ENCODE measurements at places on chromosomes 6 and 20.

- peak; percentile 37 for DNase-seq
Measured at GRCh38 chr20:20224806-20225205, 143.1 kb upstream of the INSM1 start.

- no peak for DNase-seq
Measured at GRCh38 chr20:1127840-1128239, 9.4 kb downstream of the PSMF1 start.

GRCh38 chr6:16922282-16922681, 161.0 kb upstream of the ATXN1 start:
- DNase-seq = no peak

DNA sequence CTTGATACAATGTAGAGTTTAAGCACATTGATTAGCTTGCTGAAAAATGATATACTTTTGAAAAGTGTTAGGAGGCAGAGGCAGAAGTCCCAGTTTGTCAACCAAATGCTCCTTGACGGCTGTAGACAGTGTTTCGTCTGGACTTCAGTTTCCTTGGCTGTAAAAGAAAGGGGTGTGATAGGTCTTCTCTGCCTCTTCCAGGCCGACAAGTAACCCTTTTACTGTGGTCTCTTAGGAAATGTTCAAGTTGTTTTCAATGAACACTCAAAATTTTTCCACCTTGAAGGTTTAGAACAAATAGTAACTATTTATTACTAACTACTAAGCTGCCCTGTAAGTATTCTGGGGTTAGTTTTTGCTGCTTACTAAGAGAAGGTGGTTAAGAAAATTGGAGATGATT, 122.4 kb downstream of the IRF4 start:
- DNase-seq = no peak

DNA sequence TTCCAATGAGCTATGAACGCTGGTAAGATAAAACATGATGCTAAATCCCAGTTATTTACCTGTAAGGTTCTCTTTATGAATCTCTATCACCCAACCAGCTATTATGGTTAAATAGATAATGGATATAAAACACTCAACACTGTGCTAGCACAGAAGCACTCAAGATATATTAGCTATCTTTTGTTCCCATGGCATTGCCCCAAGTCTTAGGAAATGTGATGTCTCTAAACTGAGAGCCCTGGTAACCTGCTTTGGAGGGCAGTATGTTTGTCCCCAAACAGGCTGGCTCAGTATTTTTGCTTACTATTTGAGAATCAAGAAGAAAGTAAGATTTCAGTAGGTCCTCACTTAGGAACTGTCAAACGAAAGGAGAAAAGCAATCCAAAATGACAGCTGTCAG, 90.5 kb downstream of the BTBD9 start:
- DNase-seq = no peak

DNA sequence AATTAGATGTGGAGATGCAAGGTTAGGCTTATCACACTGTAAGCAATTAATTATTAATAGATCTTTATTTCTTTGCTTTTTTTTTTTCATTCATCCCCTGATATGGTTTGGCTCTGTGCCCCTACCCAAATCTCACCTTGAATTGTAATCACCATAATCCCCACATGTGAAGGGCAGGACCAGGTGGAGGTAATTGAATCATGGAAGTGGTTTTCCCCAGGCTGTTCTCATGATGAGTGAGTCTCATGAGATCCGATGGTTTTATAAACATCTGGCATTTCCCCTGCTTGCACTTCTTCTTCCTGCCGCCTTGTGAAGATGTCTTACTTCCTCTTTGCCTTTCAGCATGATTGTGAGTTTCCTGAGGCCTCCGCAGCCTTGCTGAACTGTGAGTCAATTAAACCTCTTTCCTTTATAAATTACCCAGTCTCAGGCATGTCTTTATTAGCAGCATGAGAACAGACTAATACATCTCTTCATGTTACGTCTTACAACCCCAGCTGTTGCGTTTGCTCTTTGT, 333.8 kb downstream of the CDH26 start:
- no peak for DNase-seq

GRCh38 chr20:37077009-37077408, 18.8 kb downstream of the RBL1 start:
- DNase-seq = no peak

GRCh38 chr6:43455531-43456428, at the start of gene DLK2:
Gene DLK2 (minus strand): TSS chr6:43455548. CDS start chr6:43454825, 723 bp downstream.
- DNase-seq = no peak

- no peak for DNase-seq
Measured at GRCh38 chr6:169589699-169590257, 112.1 kb downstream of the WDR27 start.

- DNase-seq = no peak
Measured at GRCh38 chr20:49814057-49814694, 1.5 kb downstream of the SLC9A8 start.

DNA sequence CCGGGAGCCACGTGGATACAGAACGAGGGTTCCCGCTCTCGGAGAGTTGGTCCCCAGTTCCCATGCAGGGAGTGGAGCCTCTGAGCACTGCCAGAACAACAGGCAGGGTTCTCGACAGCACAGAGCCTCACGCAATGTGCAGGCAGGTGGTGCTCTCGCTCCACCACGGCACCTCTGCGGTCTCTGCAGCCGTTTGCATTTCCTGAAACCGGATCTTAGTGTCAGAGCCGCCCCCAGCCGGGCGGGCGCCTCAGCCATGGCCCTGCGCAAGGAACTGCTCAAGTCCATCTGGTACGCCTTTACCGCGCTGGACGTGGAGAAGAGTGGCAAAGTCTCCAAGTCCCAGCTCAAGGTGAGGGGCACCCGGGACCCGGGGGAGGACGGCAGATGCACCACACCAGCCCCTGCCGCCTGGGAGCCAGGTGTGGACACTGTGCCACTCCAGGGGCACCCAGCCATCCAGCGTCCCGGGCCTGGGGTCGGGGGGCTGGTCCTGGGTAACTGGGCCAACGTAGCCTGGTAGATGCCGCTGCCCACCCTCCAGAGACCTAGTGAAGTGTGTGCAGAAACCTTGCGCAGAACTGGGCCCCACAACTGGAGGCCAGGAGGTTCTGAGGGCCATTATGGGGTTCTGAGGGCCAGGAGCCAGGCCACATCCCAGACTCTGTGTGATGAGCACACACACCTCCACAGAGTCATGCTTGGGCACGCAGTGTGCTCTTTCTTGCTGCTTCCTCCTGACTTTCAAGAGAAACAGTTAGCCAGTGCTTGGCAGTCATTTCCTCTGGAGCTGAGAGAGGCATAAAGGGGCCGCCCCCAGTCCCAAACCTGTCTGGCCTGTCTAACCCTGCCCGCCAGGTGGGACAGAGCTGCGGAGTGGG, at the start of gene DEF6:
DEF6 (plus strand) TSS at position 218 of the 881 bp plus-strand sequence; CDS start at position 257, 39 bp downstream.
- DNase-seq = peak; percentile 46

DNA sequence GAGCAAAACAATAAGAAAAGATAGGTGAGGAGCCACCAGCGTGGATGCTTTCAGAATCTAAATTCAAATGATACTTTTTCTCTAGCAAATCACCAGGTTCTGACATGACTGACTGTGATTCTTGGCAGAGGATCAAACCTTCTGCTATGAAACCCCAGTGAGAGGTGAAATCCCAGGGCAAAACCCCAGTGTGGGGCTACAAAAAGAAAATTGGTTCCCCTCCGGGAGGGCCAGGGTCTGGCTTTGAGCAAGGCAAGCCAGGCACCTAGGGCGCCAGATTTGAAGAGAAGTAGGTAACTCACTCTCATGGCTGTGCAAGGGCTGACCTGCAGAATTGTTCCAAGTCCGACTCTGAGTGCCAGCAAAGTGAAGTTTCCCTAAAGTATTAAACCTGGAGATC, 20.2 kb upstream of the RALGAPA2 start:
- DNase-seq = no peak

DNA sequence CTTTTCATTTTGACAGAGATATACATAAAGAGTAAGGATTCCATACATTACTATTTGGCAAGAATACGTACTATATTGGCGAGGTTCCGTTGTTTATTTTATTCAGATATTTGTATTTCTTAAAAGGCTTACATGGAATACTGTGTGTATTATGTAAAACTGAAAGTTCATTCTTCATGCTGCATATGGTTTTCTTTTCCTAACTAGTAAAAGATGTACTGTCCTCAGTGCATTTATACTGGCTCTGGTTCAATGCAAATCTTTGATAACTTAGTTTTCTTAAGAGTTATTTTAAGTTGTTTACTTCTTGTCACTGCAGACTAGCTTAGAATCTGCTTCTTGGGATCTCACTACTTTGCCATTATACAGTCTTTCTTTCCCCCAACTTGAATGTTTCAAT, 42.0 kb downstream of the ADGRB3 start:
- DNase-seq = no peak

DNA sequence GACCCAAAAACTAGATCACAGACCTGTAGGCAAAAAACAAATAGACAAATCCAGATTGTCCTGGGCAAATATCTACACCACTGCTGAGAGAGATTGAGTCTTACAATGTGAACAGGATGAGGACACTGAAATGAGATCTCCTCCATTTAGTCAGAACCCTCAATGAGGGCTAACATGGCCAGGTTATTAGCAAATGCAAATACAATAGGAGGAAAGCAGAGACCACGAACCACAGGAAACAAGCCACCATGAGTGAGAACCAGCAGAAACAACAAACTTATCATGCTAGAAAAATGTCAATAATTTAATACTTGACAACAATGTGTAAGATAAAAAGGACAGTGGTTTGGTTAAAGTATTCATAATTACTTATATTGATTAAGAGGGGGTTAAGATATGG, 162.8 kb downstream of the SYNE1 start:
- no peak for DNase-seq

DNA sequence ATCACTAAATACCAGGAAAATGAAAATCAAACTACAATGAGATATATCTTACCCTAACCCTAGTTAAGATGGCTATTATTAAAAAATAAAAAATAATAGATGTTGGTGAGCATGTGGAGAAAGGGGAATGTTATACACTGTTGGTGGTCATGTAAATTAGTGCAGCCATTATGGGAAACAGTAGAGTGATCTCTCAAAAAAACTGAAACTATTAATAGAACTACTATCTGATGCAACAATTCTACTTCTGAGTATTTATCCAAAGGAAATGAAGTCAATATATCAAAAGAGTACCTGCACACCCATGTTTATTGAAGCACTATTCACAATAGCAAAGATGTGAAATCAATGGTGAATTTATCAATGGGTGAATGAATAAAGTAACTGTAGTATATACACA, 48.6 kb downstream of the HLA-A start:
- DNase-seq = no peak

DNA sequence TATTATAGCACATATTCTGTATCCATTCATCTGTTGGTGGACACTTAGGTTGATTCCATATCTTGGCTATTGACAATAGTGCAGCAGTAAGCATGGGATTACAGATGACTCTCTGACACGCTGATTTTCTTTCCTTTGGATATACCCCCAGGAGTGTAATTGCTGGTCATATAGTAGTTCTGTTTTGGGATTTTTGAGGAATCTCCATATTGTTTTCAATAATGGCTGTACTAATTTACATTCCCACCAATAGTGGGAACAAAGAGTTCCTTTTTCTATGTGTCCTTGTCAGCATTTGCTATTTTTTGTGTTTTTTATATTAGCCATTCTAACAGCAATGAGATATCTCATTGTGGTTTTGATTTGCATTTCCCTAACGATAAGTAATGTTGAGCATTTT, 309.0 kb upstream of the JARID2 start:
- DNase-seq = no peak

DNA sequence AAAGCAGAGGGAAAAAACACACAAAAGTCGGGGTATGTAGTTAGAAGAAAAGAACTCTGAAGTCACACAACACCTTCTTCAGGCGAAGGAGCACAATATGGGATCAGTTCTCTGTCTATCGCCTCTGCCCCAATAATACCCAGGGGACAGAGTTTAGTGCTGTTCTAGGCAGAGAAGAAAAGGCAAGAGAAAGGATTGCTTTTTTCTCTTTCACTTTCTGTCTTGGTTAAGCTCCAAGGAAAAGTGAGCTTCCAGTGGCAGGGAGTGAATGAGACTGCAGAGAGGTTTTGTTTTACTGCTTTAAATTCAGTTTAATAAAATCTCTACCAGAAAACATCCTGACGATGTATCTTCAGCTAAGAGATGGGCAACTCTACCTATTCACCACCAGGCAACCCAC, 86.6 kb upstream of the STXBP5 start:
- no peak for DNase-seq

- DNase-seq = no peak
Measured at GRCh38 chr6:105645958-105646357, 243.1 kb upstream of the PREP start.

- DNase-seq = no peak
Measured at GRCh38 chr6:79385893-79386292, 151.3 kb downstream of the LCA5 start.

DNA sequence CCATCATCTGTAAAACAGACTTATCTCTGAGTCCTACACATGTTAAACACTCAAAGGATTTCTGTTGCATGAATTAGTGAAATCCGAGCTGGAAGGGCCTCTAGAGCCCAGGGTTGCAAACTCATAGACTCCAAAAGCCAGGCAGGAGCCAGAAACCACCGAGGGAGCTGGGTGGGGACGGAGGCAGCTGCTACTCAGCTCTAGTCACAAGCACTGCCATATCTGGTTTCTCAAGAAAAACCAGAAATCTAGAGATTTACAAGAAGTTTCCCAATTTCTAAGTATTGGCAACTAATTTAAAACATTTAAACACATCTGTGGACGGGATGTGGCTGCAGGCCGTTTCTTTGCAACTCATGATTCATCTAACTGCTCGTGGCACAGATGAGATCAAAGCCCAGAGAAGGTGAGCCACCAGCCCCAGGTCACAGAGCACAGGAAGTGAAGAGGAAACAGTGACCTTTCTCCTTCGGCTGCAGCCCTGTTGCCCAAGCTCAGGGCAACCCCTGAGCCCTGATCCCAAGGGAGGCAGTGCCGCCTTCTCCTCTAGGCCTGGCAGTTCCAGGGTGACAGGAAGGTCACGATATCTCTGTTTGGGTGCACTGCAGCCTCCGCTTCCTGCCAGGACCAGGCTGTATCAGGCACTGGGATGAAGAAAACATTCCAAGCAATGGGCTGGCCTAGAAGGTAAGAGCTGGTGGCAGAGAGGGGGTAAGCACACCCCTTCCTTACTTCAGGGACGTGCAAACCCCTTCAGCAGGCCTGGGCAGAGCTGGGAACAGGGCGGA, 26.4 kb upstream of the PTGIS start:
- no peak for DNase-seq

DNA sequence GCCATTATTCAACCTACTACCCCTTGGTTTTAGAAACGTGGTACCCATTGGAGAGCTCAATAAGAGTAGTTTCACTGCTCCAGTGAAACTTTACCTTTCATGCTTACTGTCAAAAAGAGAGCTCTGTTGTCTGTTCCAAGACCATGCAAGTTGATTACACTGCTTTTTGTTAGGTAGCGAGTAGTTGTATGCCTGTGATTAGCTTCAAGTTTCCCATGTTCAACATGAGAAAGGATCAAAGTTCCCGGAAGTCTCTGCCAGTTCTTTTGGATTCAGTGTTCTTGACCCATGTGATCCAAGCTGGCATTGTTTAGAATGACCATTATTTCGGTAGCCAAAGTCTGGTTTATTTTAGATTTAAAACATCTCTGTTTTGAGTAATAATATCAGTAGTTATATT, 107.1 kb downstream of the ZFAND3 start:
- DNase-seq = no peak

- DNase-seq = no peak
Measured at GRCh38 chr6:138986578-138986977, 1.5 kb downstream of the REPS1 start.

- no peak for DNase-seq
Measured at GRCh38 chr6:36355819-36356218, 19.1 kb upstream of the BNIP5 start.
